MCF 10A (cell line): ENCODE measurements at places on chromosomes 6 and 20. TPM values are rescaled to one million over a fixed set of nuclear protein-coding genes. Genes with fewer than 3 reads are reported as not detected.
A peak's percentile ranks its signal among the peaks of the same experiment; 100 is the strongest.

DNA sequence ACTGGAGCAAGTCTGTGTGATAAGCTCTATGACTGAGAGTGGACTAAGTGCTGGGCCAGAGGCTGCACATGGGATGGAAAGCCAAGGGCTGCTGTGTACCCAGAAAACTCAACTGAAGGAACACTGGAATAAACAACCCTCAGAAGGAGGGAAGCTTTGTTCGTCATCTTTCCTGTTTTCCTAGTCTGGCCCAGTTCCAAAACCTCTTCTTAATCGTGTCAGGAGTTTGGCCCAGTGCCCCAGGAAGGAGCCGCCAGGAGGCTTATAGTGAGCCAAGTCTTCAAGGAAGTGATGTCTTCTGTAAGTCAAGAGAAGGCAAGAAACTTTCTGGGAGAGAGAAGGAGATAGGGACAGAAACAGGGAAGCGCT is 23.3 kb upstream of the TOP1 start:
- H3K36me3 ChIP-seq: no peaks in the 10 kb centered on the region
- no peaks in the 10 kb centered on the region for H3K27me3 ChIP-seq
- peak overlapping the region; percentile 79 for H3K4me3 ChIP-seq
- peaks cover 42% of the 10 kb centered on the region for H3K4me1 ChIP-seq
- H3K27ac ChIP-seq: peak overlapping the region; percentile 99
- DNase-seq: peak; percentile 99

The PREX1 gene
- total RNA-seq: 0.05 TPM in 1 of 2 replicates, not detected in the other

- peaks cover 34% of the 10 kb centered on the region for H3K36me3 ChIP-seq
- H3K27me3 ChIP-seq: no peaks in the 10 kb centered on the region
- DNase-seq: no peak
- no peaks in the 10 kb centered on the region for H3K4me1 ChIP-seq
- peak overlapping the region; percentile 47 for H3K27ac ChIP-seq
Observed at GRCh38 chr6:25596928-25597818, 54.8 kb upstream of the SCGN start.

The THEMIS gene
- total RNA-seq: not detected in 2 replicates

DNA sequence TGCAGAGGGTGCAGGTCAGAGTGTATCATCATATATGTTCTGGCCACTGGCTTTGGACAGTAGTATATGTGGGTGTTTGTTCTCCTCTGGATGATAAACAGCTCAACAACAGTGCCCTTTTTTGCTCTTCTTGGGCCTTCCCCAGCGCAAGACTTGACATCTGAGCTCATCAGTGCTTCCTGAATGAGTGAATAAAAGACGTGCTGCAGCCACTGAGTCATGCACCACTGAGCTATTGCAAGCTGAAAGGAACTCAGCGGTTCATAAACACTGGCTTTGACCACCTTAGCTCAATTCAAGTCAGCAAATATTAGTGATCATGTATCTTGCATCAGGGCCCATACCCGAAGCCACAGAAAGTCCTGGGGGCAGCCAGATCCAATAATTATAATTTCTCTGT is 105.3 kb upstream of the KCNG1 start:
- H3K27me3 ChIP-seq: no peaks in the 10 kb centered on the region
- H3K4me1 ChIP-seq: peaks cover 14% of the 10 kb centered on the region
- no peak overlapping the region for H3K4me3 ChIP-seq

DNA sequence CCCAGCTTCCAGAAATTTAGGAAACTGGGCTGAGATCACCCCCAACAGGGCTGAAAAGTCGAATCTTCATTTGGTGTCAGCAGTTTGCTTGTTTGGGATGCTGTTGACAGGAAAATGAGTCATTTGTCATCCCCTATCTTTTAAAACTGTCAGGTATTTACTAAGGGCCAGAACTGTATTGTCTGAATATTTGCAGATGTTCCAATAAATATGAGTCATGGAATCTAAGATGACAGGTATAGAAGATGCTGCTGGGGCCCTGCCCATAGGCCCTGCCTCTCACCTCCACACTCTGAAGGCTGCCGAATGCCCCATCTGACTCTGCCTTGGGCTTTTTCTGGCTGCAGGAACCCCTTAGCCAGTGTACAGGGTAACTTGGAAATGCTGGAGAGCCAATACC is 3.9 kb downstream of the ETV7 start:
- no peak overlapping the region for H3K4me3 ChIP-seq
- no peak for DNase-seq
- H3K27ac ChIP-seq: no peak overlapping the region
- peaks cover 7% of the 10 kb centered on the region for H3K4me1 ChIP-seq
- no peaks in the 10 kb centered on the region for H3K36me3 ChIP-seq
- peaks cover 14% of the 10 kb centered on the region for H3K27me3 ChIP-seq

The E2F1 gene
- 1.4 and 3.7 TPM in 2 replicates for total RNA-seq

DNA sequence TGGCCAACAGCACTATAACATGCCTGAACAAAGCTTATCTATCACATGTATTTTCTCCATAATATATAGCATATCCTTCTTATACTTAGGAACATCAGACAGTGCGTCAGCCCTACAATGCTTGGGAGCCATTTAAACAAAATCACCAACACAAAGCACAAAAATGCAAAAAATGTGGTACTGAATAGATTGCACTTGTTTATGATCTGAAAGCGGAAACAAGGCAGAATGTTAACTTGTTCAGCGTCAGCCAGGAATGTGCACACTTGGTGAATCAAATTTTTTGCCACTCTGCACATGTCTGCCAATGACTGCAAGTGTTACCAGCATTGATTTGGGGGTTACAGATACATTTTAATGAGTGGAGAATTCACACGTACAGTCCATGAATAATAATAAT is 14.8 kb downstream of the SLC35A1 start:
- DNase-seq: no peak
- H3K36me3 ChIP-seq: peaks cover 9% of the 10 kb centered on the region
- no peak overlapping the region for H3K4me3 ChIP-seq
- no peaks in the 10 kb centered on the region for H3K27me3 ChIP-seq
- peaks cover 11% of the 10 kb centered on the region for H3K4me1 ChIP-seq

DNA sequence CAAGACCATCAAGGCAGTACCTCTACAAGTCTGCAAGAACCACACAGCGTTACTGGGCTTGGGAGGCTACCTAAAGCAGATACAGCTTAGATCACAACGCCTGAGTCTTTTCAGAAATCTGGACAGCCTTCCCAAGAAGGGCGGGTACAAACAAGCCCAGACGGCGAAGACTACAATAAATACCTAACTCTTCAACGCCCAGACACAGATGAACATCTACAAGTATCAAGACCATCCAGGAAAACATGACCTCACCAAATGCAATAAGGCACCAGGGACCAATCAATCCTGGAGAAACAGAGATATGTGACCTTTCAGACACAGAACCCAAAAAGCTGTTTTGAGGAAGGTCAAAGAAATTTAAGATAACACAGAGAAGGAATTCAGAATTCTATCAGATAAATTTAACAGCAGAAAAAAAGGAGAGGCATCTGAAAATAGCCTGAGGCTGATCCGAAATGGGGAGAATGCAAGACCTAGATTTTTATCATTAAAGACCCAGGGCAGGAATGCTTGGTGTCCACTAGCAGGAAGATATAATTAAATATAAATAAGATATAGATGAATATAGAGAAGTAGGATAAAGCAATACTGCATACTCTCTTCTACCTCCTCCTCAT is 131.7 kb upstream of the COL21A1 start:
- DNase-seq: peak; percentile 19
- peaks cover 31% of the 10 kb centered on the region for H3K4me1 ChIP-seq
- H3K27me3 ChIP-seq: no peaks in the 10 kb centered on the region
- no peaks in the 10 kb centered on the region for H3K36me3 ChIP-seq

DNA sequence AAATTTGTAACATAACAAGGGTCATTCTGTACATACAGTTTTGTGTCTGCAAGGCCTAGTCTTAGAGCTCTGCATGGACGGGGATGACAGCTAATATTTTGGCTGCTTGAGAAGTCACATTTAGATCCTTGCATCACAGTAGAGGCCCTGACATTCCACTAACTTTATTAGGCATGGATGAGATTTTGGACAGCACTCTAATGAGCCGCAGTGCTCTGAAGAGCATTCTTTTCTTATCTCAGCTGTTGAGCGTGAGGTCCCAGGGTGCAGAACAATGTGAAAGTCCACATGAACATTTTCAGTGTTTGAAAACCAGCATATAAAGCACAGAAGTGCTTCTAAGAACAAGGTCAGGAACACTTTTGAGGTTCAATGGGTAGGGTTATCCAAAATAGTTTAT is 58.9 kb downstream of the IPCEF1 start:
- no peaks in the 10 kb centered on the region for H3K27me3 ChIP-seq
- no peaks in the 10 kb centered on the region for H3K36me3 ChIP-seq
- no peak for DNase-seq
- peaks cover 6% of the 10 kb centered on the region for H3K4me1 ChIP-seq

The KCNQ2 gene
- total RNA-seq: not detected in 2 replicates

The GGTLC1 gene
- total RNA-seq: not detected in 2 replicates

The LY6G6F gene
- not detected in 2 replicates for total RNA-seq

GRCh38 chr6:138331984-138332383 is 45.7 kb upstream of the SMIM28 start:
- H3K36me3 ChIP-seq: no peaks in the 10 kb centered on the region
- no peaks in the 10 kb centered on the region for H3K27me3 ChIP-seq
- no peak overlapping the region for H3K4me3 ChIP-seq
- H3K27ac ChIP-seq: no peak overlapping the region
- H3K4me1 ChIP-seq: no peaks in the 10 kb centered on the region
- DNase-seq: no peak

- no peak overlapping the region for H3K27ac ChIP-seq
- peaks cover 28% of the 10 kb centered on the region for H3K4me1 ChIP-seq
- H3K4me3 ChIP-seq: no peak overlapping the region
- no peaks in the 10 kb centered on the region for H3K27me3 ChIP-seq
- no peak for DNase-seq
Observed at GRCh38 chr6:63533026-63533425, 39.3 kb upstream of the LOC128125822 start.

The DEFB125 gene
- total RNA-seq: not detected in 2 replicates

The COQ3 gene
- total RNA-seq: 4.8 and 7.7 TPM in 2 replicates

DNA sequence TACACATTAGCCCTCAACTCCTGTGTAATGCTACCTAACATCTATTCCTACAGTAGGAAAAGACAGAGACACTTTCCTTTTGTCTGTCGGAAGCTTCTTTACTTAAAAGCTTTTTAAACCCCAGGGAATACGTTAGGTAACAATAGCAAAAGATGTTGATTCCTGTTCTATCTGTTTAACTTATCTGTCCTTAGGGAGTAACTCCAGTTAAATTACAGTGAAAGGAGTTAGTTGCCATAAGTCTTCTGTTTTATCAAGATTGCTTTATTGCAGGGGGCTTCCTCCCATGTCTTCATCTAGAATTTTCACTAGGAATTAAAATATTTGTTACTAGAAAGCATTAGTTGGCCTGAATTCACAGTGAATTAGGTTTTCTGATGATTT is 26.2 kb downstream of the TOP1 start:
- H3K4me3 ChIP-seq: no peak overlapping the region
- peaks cover 6% of the 10 kb centered on the region for H3K36me3 ChIP-seq
- H3K27me3 ChIP-seq: no peaks in the 10 kb centered on the region

- H3K36me3 ChIP-seq: peaks cover 20% of the 10 kb centered on the region
- no peaks in the 10 kb centered on the region for H3K27me3 ChIP-seq
- H3K4me1 ChIP-seq: no peaks in the 10 kb centered on the region
- no peak for DNase-seq
Observed at GRCh38 chr6:2958776-2959175, 12.6 kb downstream of the SERPINB6 start.

DNA sequence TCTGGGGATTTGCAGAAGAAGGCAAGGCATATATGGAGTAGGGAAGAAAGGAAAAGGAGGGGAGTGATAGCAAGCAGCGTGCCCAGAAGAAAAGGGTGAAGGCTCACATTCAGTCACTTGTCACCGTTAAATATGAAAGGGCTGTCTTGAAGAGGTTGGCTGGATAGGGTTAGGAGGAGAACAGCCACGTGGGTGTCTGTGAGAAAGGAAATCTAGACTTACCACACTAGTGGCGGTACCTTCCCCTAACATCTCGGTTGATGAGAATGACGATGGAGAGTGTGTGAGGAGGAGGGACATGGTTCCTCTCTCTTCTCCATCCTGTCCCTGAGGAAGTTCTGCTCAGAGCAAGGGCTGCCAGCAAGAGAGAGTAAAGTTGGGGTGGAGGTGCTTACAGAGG is 74.3 kb upstream of the CCN6 start:
- no peaks in the 10 kb centered on the region for H3K36me3 ChIP-seq
- no peaks in the 10 kb centered on the region for H3K4me1 ChIP-seq
- no peak for DNase-seq

- H3K4me3 ChIP-seq: no peak overlapping the region
- H3K36me3 ChIP-seq: no peaks in the 10 kb centered on the region
Observed at GRCh38 chr20:57244627-57245214, 21.7 kb downstream of the BMP7 start.

The FAXC gene
- total RNA-seq: 2.3 and 3.6 TPM in 2 replicates

- H3K4me1 ChIP-seq: no peaks in the 10 kb centered on the region
- H3K4me3 ChIP-seq: no peak within 1 kb of the TSS
- H3K36me3 ChIP-seq: no peaks in the 10 kb centered on the region
- no peak for DNase-seq
Observed at GRCh38 chr20:44810391-44811149, at the start of gene RIMS4. TSS of gene RIMS4 (minus strand) at chr20:44810546. CDS start at chr20:44810271, 275 bp downstream.

DNA sequence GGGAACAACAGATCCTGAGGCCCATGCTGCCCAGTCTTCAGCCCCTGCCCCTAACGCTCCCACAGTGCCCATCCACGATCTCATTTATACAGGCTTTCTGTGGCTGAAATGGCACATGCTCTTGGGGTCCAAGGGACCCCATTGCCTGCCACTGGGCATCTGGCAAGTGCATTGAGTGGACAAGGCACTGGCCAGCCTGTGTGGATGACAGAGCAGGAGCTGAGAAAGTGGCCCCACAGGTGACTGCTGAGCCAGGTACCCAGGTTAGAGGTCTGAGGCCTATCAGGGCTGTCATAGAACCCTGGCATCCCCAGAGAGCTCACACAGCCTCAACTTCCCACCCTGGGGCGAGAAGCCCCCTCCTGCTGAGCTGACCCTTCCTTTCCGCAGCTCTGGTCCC is 86.0 kb upstream of the NXT1 start:
- no peaks in the 10 kb centered on the region for H3K4me1 ChIP-seq
- no peaks in the 10 kb centered on the region for H3K27me3 ChIP-seq
- no peaks in the 10 kb centered on the region for H3K36me3 ChIP-seq

DNA sequence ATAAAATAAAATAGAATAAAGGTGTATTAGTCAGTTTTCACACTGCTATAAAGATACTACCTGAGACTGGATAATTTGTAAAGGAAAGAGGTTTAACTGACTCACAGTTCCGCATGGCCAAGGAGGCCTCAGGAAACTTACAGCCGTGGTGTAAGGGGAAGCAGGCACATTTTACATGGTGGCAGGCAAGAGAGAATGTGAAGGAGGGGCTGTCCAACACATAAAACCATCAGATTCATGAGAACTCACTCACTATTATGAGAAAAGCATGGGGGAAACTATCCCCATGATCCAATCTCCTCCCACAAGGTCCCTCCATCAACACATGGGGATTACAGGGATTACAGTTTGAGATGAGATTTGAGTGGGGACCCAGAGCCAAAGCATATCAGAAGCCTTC is 41.1 kb upstream of the BCAS1 start:
- H3K27ac ChIP-seq: no peak overlapping the region
- H3K4me3 ChIP-seq: no peak overlapping the region
- no peaks in the 10 kb centered on the region for H3K36me3 ChIP-seq
- no peak for DNase-seq
- no peaks in the 10 kb centered on the region for H3K27me3 ChIP-seq
- H3K4me1 ChIP-seq: peaks cover 30% of the 10 kb centered on the region

GRCh38 chr6:169396554-169397163 is 143.0 kb upstream of the THBS2 start:
- H3K4me1 ChIP-seq: no peaks in the 10 kb centered on the region
- H3K27ac ChIP-seq: no peak overlapping the region
- DNase-seq: no peak
- no peaks in the 10 kb centered on the region for H3K36me3 ChIP-seq
- no peaks in the 10 kb centered on the region for H3K27me3 ChIP-seq

GRCh38 chr6:167787896-167788562 is 38.7 kb upstream of the AFDN start:
- H3K27ac ChIP-seq: no peak overlapping the region
- no peak for DNase-seq
- H3K4me3 ChIP-seq: no peak overlapping the region
- H3K36me3 ChIP-seq: no peaks in the 10 kb centered on the region
